ENCODE measurements at places on chromosomes 2 and 18. TPM values are rescaled to one million over a fixed set of nuclear protein-coding genes. Genes with fewer than 3 reads are reported as not detected.
A peak's percentile ranks its signal among the peaks of the same experiment; 100 is the strongest.

CDCA7 gene
- total RNA-seq = 60.7 TPM

- DNase-seq = no peak
These were observed 69.6 kb downstream of the SRBD1 start for GRCh38 chr2:45541450-45541849.

- DNase-seq = no peak
These were observed 67.5 kb downstream of the MYO1B start for GRCh38 chr2:191312662-191313061.

CPO gene
- total RNA-seq = not detected

BMP10 gene
- not detected for total RNA-seq

ABCG5 gene
- not detected for total RNA-seq

UGT1A4 gene
- not detected for total RNA-seq

DNA sequence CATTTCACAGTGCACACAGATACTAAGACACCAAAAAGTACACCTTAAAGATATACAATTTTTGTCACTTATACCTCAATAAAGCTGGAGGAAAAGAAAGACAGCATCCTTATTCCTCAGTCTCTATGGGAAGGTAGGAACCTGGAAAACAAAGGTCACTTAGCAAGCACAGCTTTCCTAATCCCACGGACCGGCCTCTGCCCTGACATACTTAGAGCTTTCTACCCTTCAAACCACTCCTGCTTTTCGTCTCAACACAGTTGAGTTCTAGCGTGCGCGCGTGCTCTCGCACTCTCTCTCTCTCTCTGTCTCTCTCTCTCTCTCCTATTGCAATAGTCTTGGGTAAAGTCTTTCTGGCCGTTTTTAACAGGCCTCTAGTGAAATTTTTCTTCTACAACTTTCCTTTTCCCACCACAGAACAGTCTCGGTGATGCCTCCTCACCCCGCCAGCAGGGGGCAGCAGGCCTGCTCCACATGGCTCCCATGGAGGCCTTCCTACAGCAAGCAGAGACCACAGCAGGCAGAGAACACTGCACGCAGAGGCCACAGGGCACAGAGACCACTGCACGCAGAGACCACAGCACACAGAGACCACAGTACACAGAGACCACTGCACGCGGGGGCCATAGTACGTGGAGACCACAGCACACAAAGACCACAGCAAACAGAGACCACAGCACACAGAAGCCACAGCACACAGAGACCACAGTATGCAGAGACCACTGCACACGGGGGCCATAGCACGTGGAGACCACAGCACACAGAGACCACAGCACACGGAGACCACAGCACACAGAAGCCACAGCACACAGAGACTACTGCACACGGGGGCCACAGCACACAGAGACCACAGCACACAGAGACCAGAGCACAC is 106.9 kb downstream of the FBXO15 start:
- peak; percentile 33 for DNase-seq

DNA sequence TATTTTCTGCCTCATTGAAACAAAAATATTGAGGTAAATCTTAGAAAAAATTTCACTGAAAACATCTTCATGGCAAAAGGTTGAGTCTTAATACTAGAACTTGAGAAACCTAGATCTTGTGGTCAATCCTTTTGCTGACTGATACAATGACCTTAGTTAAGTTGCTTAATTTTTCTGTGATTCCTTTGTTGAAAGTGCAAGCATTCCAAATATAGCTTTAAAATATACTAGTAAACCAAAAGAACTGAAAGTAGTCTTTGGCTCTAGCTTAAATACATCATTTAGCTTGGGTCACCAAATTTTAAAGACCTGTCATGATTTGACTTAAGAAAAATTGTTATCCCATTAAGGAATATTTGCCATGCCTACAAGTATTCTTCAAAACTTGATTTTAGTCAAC is 16.7 kb downstream of the BMP10 start:
- DNase-seq = no peak

PLB1 gene
- total RNA-seq = 4.5 TPM

SLC14A1 gene
- total RNA-seq = 5.1 TPM

MTIF2 gene
- total RNA-seq = 50.5 TPM

- DNase-seq = no peak
These were observed 53.9 kb downstream of the TCF7L1 start for GRCh38 chr2:85187069-85187468.

ICA1L gene
- 2.0 TPM for total RNA-seq

GRCh38 chr2:197450465-197450864 is 2.9 kb upstream of the COQ10B start:
- DNase-seq = no peak

DNA sequence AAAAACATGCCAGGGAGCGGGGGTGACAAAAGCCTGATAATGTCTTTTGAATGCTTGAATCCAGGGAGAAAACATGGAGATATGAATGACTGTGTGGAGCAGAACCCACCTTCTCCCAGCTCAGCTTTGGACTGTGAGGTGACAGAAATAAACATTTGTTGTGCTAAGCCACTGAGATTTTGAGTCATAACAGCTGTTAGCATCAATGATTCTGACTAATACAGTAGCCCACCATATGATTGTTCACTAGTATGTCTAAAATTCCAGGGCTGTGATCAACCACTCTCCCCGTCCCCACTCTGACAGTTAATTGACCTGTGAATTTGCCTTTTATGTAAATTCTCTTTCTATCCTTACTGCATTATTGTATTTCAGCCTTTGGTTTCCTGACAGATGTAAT is 69.1 kb downstream of the PDK1 start:
- no peak for DNase-seq

DNA sequence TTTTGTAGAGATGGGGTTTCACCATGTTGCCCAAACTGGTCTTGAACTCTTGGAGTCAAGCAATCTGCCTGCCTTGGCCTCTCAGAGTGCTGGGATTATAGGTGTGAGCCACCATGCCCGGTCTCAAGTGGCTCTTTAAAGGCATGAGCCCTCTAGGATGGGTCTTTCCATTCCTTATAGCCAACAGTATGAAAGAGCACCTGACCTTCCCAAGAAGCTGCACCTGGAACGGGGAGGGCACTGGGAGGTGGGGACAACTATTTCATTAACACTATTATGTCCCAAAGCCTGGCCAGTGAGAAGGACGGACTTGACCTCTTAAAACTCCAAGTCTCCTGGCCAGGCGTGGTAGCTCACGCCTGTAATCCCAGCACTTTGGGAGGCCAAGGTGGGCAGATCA is 149.7 kb downstream of the ZFP36L2 start:
- no peak for DNase-seq

DNA sequence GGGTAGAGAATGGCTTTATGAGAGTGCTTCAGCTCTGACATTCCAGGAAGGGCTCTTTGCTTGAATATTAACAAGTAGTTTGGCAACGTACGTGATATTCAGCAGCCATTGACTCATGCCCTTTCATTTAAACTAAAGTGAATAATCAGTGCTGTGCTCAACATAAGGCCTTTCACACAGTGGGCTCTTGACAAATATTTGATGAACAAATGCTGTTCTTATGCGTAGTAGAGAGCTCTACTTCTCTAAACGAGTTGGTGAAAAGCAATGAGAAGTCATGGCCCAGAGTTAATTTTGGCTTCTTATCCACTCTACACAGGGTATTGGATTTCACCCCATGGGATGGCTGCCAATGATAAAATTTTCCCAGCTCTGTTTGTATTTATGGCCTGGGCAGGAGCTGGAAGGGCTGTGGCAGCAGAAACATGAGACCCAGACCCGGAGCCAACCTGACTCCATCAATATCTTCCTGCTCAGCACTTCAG is 338.9 kb downstream of the CCDC85A start:
- DNase-seq = no peak

DNA sequence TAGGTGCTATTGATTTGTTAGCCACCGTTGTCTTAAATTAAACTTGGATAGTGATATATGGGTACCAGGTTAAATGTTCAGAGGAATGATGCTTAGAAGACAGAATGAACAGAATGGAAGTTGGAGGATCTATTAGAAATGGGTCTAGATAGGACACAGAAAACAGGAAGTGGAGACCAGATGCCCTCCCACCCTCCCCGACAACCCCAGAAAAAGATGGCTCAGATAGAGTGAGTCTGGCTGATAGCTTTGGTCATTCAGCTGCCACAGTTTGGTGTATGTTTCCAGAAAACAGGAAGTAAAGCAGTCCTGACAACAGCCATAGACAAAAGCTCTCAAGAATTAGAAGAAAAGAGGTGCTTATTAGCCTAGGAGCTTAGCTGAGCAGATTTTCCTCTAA is 71.5 kb upstream of the DSG1 start:
- DNase-seq = no peak

GRCh38 chr18:50030146-50030545 is 164.8 kb downstream of the MYO5B start:
- DNase-seq = no peak

DNA sequence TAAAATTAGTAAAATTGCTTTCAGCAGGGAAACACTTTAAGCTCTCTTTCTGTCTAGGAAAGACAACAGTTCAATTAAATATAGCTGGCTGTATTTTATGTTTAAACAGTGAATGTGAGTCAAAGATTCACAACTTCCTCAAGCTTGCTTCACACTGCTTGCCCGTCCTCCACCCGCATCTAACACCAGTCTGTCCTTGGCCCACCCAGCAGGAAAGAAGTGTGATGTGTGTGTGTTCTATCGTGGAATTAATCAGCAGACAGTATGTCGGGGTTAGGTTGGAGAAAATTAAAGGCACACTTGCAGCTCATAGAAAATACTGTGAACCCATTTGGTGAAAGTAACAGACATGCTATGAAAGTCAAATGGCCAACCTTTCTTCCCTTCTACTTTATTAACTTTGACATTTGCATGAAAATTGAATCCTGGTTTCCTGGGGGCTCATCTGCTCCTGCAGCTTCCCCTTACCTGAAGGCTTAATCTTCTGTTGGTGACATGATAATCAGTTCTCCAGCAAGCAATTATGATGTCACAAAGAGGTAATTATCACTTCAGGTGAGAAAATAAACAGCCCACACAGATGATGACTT is 182.0 kb downstream of the UXS1 start:
- DNase-seq = no peak

MAP4K4 gene
- total RNA-seq = 83.1 TPM

LINC00305 gene
- not detected for total RNA-seq

ALPP gene
- total RNA-seq = 0.45 TPM

- DNase-seq = no peak
These were observed 63.7 kb upstream of the OTOF start for GRCh38 chr2:26541401-26542193.

DNA sequence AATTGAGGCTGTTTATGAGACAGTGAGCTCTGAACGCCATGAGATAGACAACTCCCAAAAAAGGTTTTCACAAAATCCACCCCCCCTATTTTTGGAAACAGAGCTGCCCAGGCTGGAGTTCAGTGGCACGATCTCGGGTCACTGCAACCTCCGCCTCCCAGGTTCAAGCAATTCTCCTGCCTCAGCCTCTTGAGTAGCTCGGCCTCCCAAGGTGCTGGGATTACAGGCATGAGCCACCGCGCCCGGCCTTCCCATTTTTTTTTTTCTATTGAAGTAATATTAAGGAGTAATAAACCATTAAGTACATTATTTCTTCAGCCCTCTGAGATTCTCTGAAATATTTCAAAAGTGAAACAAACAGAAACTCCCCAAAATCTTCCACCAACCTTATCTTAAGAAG is 252.8 kb upstream of the NETO1 start:
- no peak for DNase-seq

- DNase-seq = no peak
These were observed 106.6 kb upstream of the ID2 start for GRCh38 chr2:8575038-8575833.

SKOR2 gene
- total RNA-seq = not detected

DNA sequence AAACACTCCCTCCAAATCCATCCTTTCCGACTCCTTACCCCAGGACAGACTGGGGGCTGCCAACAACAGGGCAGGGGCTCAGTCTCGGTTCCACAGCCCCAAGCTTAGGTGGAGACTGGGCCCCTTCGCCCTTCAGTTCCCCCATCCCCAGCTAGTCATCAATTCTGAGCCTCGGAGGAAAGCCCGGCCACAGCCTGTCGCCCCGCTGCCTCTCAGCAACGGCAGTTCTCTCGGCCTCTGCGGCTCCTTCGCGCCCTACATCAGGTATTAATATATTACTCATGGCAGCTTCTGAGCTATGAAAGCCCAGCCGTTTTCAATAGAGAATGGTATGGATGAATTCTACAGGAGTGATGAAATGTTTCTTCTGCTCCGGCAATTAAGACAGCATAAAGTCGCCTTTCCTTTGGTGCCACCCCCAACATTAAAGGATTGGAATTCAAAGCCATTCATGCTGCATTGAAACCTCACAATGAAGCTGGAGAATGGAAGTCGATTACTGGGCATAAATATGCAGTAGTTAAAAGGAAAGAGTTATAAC is 2.8 kb downstream of the HDAC4 start:
- DNase-seq = no peak

DSG1 gene
- not detected for total RNA-seq

UGT1A7 gene
- not detected for total RNA-seq

DNA sequence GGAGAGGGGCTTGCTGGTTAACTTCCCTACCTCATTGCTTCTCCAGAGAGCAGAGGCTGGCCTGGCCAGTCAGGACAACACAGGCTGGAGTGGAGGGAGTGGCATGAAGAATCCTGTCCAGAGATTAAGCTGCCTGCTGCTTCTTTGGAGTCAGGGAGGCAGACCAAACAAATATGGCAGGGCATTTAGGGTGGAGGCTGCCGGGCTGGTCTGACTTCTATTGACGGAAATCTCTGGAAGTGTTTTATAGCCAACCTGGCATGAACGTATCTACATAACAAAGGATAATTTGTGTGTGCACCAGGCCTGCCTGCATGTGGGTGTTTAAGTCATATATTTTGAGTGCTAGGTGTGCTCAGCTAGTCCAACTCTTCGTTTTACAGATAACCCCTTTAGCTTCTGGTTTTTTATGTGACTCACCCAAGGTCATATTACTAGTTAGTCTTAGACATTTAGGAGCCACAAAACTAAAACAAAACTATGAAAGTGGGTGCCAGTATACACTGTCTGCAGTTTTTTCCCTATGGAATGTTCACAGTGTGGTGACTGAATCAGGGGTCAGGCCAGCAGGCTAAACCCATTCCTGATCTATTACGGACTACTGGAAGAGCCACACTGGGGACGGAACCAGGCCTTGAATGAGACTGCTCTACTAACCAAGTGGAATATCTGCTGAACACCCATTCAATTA is 5.5 kb downstream of the NPC1 start:
- peak; percentile 82 for DNase-seq

All from SJSA1 (cell line).